Upper lobe of right lung (tissue), 1 donor: ENCODE measurements at places on chromosomes 7 and 10. TPM values are rescaled to one million over a fixed set of nuclear protein-coding genes. Genes with fewer than 3 reads are reported as not detected.

CAV1 gene
- 695 TPM for total RNA-seq

OR2A42 gene
- total RNA-seq, result not detected

CSGALNACT2 gene
- total RNA-seq, result 40.8 TPM

MMD2 gene
- not detected for total RNA-seq

CLDN15 gene
- total RNA-seq, result 17.7 TPM

CPEB3 gene
- total RNA-seq, result 5.7 TPM

PYROXD2 gene
- 13.0 TPM for total RNA-seq

PCDH15 gene
- total RNA-seq, result 3.2 TPM

TBX20 gene
- not detected for total RNA-seq

CARD11 gene
- total RNA-seq, result 5.8 TPM

HIBADH gene
- 23.7 TPM for total RNA-seq

TDRD1 gene
- 0.14 TPM for total RNA-seq

FAM131B gene
- total RNA-seq, result 0.90 TPM

- no peak for DNase-seq
Measured at GRCh38 chr7:55022002-55022985, 3.5 kb downstream of the EGFR start.

- no peak for DNase-seq
Measured at GRCh38 chr10:71063401-71063800, 149.0 kb upstream of the UNC5B start.

DNA sequence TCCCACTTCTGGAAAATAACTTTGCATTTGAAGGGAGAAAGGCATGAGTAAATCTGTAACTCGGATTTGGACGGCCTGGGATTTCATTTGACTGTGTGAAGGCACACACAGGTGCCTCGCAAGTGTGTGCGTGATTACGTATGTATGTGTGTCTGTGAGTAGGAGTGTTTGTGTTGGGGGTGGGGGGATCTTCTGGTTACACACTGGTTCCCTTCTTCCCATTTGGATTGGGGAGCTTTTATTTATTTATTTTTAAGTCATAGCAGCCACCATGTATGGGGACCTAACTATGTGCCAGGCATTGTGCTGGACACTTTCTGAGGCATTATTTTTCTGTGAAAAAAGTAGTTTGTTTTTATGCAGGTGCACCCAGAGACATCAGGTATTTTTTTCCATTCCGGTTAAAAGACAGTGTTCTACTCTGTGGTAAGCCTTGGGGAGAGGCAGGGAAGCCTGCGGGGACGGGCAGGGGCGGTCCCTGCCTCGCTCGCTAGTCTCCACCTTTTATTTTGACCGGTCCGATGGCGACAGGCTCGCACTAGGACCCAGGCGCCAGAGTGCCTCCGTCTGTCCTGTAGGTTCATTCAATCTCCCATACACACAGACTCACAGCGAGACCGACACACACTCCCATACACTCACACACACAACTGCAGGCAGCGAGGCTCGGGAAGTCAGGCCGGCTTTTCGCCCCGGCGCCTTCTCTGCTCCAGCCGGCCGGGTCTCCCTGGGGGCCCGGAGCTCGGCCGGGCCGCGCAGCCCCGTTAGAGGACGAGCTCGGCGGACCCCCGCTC lies at the start of gene MXI1:
MXI1 (plus strand) TSS at position 595 of the 794 bp plus-strand sequence. CDS start 204 bp downstream, outside the sequence.
- peak; percentile 81 for DNase-seq

- DNase-seq, result no peak
Measured at GRCh38 chr10:86648704-86649427, 5.5 kb upstream of the OPN4 start.

GRCh38 chr7:138882249-138882648 lies 84.3 kb upstream of the ATP6V0A4 start:
- no peak for DNase-seq

DNA sequence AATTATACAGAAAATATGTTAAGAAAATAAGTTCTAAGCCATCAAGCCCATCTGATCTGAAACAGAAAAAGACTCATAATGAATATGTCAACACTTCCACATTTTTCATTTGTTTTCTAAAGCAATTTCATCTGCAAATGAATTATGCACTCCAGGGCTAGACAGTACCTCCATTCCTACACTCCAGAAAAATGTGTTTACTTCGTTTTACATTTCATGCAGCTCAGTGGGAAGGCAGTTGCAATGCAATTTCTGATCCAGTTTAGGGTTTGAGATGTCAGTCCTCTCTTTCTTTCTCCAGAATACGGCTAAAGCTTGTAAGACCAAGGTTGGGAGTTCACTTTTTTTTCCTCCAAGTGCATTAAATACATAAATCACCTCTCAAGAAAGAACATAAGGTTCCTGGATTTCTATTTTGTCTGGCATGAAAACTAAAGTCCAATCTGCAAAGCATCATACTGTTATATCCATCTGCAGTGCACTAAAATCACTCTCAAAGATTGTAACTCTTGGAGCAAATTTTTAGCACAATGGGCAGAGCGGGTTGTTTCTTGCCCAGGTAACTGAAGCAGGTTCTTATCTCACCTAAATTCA lies 348.8 kb upstream of the C7orf33 start:
- no peak for DNase-seq

- no peak for DNase-seq
Measured at GRCh38 chr10:99784727-99785441, 2.4 kb downstream of the ABCC2 start.

DNA sequence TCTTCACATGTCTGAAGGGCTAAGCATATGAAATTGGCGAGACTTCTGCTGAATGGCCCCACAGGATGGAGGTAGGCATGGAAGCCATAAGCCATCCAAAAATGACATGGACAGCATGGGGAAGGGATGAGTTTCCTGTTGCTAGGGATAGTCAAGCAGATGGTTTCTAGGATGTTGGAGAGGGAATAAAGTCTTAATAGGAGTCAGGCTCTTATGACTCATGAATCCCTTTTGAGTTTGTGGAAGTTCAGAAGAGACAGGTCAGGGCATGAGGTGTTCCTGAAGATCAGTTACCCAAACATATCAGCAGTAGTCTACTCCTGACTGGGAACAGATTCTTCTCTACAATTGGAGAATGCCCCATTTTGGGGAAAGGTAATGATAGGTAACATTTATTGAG lies 243.9 kb downstream of the REEP3 start:
- DNase-seq, result no peak

DNA sequence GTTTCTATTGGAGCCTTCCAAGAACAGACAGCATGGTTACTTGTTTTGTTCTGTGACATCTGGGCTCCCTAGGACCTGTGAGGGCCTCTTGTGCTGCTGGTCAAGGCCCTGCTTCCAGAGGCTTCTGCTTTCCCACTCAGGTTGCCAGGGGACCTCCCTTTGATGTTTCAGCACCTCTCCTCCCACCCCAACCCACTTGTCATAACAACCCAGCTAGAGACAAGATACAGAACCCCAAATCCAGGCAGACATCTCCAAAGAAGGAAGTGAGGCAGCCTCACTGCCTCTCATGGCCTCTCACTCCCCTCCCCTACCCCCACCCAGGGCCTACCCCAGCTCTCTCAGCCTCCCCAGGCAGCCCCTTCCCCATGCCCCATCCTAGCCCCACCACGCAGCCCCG lies 11.3 kb downstream of the NFKB2 start:
- DNase-seq, result no peak

GRCh38 chr10:119275085-119275484 lies 67.7 kb downstream of the GRK5 start:
- DNase-seq, result no peak

DNA sequence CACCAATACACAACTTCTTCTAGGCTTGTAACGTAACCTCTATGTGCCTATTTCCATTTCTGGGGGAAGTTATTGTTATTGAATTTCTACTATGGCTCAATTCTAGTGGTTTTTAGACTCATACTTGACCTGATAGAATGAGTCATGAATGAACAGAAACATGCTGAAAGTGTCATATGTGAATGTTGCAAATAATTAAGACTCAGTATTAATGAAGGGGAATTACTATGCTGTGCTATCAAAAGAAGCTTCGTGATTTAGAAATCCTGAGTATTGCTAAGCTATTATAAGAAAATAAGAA lies 135.1 kb upstream of the ZWINT start:
- no peak for DNase-seq

- DNase-seq, result no peak
Measured at GRCh38 chr7:99772565-99772964, 11.4 kb downstream of the CYP3A4 start.

- DNase-seq, result no peak
Measured at GRCh38 chr10:75508239-75508813, 76.9 kb downstream of the LRMDA start.

DNA sequence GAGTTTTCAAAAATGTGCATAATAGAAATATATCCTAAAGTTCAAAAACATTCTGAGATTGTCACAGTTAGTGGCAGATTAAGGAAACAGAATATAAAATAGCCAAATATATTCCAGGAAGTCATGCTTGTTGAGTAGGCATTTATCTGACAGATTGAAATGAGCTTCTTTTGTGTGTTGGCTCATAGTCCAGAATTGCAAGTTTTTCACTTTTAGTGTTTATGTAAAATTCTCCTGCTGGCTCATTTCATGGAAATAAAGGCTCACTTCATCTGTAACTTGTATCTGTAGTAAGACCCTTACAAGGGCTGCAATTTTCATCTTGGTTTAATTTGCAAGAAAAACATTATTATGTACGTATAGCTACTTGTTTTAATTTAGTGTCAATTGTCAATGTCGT lies 93.5 kb downstream of the MCU start:
- DNase-seq, result no peak

- DNase-seq, result no peak
Measured at GRCh38 chr7:16774294-16774693, 20.7 kb downstream of the TSPAN13 start.

DNA sequence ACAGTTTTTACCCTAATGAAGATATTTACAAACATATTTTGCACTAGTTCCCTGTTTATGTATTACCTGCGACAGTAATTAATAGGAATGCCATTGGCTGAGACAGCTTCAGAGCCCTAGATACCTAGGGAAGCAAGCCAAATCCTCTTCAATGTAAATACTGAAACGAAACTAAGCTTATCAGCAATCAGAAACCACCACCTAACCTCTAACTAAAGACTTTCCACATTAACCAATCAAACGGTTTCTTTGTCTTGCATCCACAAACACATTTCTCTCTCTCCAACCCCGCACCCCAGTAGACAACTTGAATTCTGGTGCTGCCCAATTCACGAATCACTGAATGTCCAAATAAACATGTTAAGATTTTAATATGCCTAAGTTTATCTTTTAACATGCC lies 474.4 kb upstream of the C7orf33 start:
- DNase-seq, result no peak

DNA sequence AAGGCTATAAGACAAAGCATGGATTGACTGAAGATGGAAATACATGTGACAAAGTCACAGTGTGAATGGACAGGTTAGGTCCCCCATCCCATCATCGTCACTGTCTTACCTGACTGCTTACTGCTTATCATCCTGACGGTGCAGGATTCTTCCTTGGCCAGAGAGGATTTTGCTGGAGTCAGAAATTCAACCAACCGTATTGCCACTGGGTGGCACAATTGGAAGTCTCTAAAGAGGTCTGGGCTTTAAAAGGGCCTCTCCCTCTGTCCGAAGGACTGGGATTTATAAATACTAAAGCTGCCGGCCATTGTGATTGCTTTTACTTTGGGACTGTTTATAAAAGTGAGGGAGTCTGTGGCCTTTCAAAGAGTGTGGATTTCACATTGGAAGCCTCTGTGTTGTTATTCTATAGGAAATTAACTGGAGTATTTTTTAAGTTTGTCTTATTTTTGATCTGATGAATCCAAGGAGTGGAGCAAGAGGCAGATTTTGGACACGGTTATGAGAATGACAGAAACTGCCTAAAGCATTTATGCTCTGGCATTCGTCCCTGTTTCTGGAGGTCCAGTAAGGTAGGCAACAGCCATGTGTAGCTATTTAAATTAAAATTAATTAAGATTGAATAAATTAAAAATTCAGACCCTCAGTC lies 113.3 kb upstream of the CREB5 start:
- no peak for DNase-seq

GRCh38 chr10:119243488-119243887 lies 36.1 kb downstream of the GRK5 start:
- DNase-seq, result no peak

- DNase-seq, result no peak
Measured at GRCh38 chr10:70137927-70138883, 5.6 kb upstream of the AIFM2 start.

GRCh38 chr10:103784089-103784488 lies 71.3 kb downstream of the SH3PXD2A start:
- DNase-seq, result no peak

DNA sequence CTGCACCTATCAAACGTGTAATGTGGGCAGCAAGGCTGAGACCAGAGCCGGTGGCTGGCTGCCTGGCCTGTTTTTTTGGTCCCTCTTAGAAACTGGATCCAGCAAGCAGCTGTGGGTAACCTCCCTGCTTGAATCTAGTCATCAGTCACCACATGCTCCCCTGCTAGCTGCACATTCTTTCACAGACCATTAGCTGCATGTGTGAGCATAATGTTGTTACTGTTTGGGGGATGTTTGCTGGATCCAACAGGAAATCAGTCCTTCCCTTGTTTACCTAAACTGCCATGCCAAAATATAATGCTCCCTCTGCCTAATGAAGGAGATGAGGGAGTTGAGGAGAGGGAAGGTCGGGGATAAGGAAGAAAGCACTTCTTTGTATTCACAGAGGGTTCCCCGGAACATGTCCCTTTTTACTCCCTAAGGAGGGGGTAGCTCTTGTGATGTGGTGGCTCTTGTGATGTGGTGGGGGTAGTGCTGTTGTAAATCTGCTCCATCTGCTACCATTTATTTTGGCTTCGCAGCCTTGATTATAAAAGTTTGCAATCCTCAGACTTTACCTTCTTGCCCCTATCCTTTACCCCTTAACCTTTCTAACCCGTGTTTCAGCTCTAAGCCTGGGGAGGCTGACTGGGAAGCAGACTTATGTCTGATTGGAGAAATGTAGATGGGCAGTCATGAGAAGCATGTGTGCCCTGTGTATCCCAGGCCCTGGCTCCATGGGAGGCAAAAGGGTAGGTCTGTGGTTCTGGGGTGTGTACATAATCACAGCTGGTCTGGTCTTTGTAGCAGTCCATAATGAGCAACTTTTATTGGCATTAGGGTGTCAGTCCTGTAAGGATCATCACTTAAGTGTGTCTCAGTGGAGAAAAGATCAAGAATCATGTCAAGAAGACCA lies 20.8 kb downstream of the LOXL4 start:
- no peak for DNase-seq

DNA sequence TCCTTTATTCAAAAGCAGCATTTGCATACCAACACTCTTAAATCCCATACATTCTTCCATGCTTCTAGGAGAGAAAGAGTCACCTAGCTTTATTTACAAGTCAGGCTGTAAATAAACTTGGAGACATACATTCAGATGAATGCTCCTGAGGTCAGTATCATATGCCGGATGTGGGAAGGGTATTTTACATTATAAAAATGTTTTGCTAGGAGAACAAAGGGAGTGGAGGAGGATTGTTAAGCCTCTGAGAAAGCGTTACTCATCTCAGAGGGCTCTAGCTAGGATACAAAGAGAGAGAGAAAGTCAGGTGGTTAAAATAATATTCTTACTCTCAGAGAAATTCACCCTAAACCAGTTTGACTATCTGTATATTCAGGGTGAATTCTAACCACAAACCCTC lies 300.9 kb upstream of the NPSR1 start:
- no peak for DNase-seq

- DNase-seq, result no peak
Measured at GRCh38 chr7:70481570-70482123, 650.3 kb upstream of the GALNT17 start.
